ENCODE measurements at places on chromosomes 4 and X.

DNA sequence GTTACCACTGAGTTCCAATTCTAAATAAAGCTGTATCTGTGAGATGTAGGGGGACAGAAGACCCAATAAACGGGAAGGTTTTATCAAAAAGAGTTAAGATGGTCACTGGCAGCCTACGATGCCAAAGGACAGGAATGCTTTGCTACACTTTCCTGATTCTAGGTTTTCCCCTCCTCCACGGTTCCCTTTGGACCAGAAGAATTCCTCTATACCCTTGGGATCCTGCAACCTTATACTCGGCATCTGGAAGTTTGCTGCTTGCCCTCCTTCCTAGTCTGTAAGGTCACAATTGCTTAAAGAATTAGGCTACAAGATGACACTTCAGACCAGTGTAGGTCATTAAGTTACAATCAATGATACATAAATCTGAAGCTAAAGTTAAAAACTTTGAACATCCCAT lies 64.3 kb downstream of the SCML2 start:
- no peak for DNase-seq

DNA sequence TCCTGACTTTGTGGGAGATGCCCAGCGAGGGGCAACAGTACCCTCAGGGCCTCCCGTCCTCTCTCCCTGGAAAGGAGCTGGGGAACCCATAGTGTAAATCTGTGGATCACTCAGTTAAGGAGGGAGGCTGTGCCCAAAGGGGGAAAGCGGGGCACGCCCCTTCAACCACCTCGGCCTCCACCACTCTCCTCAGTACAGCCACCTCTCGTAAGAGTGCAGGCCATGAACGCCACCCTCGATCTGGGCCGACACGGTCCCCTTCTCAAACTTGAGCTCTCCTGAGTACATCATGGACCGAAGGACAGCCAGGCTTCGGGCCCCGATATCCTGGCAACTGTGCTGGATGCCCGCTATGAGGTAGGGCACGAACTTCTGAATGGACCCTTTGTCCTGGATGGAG lies 221.8 kb upstream of the ATP6AP2 start:
- no peak for DNase-seq

GRCh38 chr4:79645942-79646341 lies 237.9 kb upstream of the GK2 start:
- DNase-seq = no peak

DNA sequence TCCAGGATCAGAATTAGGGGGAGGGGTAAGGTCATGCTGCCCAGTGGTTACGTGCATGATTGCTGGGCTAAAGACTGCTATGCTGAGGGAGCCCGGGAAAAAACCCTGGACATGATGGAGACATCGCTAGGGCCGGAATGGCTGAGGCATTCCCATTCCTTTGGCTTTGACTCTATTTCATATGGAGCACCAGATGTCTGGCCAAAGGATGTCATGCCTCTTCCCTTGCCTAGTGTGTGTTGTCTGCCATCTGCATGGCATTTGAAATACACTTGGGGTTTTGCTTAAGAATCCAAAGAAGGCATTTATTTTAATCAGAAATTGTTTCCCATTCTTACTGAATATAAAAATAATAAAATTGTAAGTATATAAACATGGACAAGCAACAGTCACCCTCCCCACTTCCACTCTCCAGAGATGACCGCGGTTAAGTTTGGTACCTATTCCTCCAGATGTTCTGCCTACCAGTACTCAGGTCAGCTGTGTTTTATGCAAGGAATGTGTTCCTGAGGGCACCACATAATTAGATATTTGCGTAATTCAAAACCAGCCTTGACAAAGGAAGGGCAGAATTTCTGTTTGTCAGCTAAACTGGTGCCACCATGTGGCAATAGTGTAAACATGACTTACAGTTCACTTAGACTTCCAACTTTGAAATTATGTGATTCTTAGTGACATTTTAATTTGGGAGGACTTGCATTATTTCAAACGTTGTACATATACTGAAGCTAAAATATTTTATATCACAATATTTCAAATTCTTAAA lies 105.9 kb downstream of the CT47B1 start:
- DNase-seq = no peak

GRCh38 chr4:122668241-122668640 lies 47.4 kb upstream of the IL21 start:
- no peak for DNase-seq

- DNase-seq = no peak
Observed at GRCh38 chr4:142509881-142510280, 336.2 kb downstream of the INPP4B start.

DNA sequence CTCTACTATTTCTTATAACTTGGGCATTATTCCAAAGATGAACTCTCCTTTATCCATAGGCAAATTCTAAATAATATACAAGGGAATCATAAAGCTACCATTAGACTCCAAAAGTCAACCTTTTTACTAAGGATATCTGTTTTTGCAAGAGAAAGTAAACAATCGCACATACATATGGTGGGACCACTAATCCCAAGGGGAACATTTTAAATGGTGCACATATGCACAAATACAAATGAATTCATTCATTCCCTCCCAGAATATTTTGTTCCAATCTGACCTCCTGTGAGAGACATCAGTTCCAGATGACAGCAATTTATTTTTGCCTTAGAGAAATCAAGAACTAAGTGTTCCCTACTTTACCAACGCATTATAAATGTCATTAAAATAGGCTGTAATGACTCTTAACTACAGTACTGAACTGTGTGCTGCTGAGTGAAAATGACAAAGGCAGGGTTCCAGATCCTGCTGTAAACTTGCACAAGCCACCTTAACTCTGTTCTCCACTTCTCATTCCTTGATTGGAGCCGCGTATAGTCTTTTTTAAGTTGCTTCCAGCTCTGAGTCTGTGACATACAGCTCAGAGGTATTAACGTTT lies 2.0 kb downstream of the DHX15 start:
- DNase-seq = no peak

DNA sequence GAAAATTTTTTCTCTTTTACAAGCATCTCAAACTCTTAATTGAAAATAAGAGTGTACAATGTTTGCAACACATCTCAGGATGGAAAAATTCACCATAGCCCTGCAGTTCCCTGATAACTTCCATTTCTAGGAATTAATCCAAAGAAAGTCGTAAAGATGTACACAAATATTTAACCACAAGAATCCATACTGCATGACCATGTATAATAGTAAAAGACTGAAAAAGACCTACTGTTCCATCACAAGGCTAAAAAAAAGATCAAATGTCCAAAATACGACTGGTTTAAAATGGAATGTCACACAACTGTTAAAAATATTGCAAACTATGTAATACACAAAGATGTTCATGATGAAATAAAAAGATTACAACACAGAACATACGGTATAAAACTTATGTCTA lies 32.1 kb downstream of the HUWE1 start:
- DNase-seq = no peak

DNA sequence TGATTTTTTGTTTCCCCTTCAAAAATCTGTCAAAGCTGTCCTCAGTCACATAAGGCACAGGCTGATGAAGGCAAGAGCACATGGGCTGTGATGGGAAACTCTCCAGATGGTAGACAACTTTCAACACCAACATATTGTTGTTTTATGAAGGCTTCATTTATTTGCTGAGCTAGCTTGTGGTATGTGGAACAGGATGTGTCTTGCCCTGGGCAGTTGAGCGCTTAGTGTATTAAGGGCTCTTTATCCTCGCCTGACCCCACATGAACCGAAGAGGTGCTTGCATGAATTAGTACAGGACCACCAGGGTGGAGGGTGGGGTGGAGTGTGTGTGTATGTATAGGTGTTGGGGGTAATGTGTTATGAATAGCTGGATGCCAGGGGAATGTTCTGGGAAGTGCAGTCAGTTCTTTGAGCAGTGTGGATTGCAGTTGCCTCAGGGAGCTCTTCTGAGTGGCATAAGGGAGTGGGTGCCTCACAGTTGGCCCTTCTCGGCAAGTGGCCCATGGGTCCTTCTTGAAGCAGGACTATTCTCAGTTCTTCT lies 103.1 kb downstream of the PHEX start:
- DNase-seq = no peak

DNA sequence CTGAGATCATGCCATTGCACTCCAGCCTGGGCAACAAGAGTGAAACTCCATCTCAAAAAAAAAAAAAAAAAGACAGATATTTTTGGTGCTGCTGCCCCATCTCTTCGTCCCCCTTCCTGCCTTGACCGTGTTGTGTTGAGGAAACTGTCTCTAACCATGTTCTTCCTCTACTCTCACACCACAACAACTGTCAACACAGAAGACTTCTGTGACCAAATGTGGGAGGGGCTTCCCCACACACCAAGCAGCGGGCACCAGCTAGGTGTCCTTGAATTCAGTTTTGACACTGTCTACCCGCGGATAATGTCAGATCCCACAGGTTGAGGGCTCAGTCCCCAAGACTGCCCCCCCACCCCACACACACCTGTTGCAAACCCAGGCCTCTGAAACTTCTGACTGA lies 104.7 kb upstream of the BCOR start:
- no peak for DNase-seq

- no peak for DNase-seq
Observed at GRCh38 chr4:14070289-14070880, 442.9 kb upstream of the BOD1L1 start.

DNA sequence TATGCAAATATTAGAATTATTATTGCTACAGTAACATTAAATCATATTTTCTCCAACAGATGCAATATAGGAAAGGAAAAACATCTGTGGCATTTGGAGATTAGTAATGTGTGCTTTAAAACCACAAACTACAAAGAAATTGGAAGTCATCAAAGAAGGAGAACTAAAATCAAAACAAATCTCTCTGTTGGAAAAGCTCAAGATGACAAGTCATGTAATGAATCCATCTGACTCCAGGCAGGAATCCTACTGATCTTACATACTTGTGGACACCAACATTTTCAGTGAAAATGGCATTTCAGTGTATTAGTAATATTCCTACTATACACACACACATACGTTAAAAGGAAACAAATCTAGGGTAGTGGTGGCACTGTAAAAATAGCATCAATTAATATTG lies 98.2 kb downstream of the SLC39A8 start:
- DNase-seq = no peak

DNA sequence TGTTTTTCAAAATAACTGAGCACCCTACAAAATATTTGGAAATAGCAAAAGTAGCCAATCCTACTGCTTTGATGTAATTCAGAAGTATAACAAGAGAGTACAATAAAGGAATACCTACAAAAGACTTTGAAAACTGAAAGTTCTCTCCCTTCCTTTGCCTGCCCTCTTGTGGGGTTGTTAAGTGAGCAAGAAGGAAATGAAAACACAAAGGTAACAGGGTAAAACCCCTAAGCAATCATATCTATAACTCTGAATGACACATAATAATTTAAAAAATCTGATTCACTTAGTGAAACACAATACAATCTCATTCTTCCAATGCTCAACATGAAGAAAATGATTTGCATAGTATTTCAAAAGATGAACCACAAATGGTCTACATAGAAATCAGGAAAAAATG lies 98.2 kb downstream of the FRYL start:
- DNase-seq = peak; percentile 17

- DNase-seq = no peak
Observed at GRCh38 chr4:4267981-4268380, 20.0 kb upstream of the TMEM128 start.

- no peak for DNase-seq
Observed at GRCh38 chrX:19885732-19886131, 1.7 kb downstream of the SH3KBP1 start.

GRCh38 chr4:173936861-173937260 lies 346.6 kb downstream of the FBXO8 start:
- no peak for DNase-seq

DNA sequence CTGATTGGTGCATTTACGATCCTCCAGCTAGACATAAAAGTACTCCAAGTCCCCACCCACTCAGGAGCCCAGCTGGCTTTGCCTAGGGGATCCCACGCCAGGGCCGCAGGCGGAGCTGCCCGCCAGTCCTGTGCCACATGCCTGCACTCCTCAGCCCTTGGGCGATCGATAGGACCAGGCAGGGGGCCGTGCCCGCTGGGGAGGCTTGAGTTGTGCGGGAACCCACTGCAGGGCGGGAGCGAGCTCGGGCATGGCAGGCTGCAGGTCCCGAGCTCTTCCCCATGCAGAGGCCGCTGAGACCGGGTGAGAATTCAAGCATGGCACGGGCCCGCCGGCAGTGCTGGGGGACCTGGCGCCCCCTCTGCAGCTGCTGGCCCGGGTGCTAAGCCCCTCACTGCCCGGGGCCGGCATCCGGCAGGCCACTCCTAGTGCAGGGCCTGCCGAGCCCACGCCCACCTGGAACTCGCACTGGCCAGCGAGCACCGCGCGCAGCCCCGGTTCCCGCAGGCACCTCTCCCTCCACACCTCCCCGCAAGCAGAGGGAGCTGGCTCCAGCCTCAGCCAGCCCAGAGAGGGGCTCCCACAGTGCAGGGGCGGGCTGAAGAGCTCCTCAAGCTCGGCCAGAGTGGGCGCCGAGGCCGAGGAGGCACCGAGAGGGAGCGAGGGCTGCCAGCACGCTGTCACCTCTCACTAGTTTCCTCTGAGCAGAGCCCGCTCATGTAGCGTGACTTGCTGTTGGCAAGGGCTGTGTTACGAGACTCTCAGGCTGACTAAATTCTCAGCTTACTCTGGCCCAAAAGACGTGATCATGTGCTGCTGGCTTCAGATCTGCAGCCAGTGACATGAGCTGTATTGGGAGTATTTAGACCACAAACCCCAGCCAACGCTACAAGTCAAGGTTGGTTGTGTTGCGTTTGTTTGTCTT lies 87.5 kb downstream of the TRAPPC11 start:
- no peak for DNase-seq

DNA sequence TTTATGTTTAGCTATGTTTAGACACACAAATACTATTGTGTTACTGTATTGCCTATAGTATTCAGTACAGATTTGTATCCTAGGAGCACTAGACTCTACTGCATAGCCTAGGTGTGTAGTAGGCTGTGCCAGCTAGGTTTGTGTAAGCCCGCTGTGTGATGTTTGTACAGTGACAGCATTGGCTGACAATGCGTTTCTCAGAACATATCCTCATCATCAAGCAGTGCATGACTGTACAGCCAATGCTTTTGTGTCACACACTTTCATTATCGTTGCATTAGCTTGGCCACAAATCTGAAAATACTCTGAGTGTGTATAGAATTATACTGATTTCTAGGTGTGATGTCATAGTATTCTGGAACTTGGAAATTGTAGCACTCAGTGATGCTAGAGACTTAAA lies 63.4 kb downstream of the CLDN34 start:
- no peak for DNase-seq

GRCh38 chrX:63250253-63250868 lies 100.8 kb downstream of the SPIN4 start:
- DNase-seq = peak; percentile 29

DNA sequence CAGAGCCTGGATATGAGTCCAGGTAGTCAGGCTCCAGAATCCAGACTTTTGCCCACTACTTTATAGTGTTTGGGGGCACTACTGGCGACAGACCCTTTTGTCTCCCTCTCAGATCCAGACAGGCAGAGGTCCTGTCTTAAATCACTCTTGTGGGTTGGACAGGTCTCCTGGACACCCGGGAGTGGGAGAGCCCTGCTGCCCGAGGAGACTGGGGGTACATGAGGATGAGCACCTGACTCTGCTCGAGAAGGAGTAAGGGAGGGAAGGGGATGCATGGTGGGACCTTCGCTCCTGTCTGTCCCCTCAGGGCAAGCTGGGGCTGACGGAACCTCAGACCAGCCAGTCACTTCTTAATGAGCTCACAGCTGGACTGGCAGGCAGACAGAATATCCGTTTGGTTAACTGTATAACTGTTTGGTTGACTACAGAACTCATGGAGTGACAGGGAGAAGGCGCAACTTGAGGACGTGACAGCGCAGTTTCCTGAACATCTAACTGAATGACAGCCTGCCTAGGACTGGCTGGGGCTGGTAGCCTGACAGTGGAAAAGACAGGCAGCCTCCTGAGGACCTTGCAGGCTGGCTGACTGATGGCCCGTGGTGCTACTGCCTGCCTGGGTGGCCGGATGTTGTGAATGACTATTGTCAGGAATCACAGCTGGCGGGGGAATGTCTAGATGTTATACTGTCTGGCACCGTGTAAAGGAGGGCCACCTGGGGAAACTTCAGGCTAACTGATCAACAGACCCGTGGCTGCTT lies 1.6 kb upstream of the SUV39H1 start:
- no peak for DNase-seq
